Stimulated activated CD8-positive, alpha-beta memory T cell treated with anti-CD3 and anti-CD28 coated beads, Interleukin-4, amount 100 ng/mL, for 48 hours (primary cell): ENCODE measurements at places on chromosomes 12 and 14.

DNA sequence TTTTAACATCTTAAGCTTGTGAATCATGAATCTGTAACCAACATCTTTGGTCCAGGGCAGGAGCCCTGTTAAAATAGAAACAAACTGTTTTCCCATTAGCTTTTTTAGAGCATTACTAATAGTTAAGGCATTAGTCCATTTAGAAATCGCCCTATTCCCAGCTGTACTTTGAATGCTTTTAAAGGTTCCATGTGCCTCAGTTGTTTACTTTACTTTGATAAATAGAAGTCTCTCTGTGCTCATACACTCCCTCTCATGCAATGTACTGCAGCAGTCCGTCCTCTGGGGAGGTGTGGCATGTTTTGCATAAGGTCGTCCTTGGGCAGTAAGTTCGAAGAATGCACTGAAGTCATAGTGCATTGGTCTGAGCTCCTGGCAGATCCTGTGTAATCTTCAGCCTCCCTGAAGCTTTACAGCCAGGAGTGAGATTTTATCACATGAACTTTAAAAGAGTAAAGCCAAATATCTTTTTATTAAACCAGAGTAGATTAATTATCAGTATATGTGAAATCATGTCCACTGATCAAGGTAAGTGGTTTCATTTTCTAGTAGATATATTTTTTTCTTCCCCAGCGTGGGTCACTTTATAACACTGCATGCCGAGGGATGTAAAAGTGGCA lies 134.7 kb downstream of the FGD4 start:
- no peak for DNase-seq

GRCh38 chr14:77638771-77639171 lies 22.3 kb upstream of the SPTLC2 start:
- DNase-seq = no peak

DNA sequence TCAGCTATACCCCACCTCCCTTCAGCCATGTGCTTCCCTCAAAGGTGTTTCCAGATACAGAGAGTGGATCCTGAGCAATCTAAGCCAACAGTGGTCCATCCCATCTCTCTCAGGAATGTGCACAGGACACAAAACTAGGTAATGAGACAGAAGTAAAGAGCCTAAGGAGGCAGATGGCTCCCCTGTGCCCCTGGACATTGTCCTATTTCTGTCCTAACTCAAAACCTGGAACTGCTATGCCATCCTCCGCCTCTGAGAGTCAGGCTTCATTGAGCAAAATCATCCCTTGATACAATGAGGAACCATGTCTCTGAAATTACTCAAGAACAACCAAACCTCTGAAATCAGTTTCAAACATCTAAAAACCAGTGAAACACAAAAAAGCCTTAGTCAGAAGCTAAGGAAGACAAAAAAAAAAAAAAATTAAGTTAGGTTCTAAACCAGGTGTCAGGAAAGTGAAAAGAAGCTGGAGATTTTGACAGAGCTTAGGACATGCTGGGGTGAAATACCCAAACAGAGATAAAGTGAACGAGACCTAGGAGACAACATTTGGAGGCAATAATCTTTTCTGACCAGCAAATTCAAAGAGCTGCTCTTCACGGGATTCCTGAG lies 200.3 kb upstream of the PLEKHG7 start:
- DNase-seq = no peak

DNA sequence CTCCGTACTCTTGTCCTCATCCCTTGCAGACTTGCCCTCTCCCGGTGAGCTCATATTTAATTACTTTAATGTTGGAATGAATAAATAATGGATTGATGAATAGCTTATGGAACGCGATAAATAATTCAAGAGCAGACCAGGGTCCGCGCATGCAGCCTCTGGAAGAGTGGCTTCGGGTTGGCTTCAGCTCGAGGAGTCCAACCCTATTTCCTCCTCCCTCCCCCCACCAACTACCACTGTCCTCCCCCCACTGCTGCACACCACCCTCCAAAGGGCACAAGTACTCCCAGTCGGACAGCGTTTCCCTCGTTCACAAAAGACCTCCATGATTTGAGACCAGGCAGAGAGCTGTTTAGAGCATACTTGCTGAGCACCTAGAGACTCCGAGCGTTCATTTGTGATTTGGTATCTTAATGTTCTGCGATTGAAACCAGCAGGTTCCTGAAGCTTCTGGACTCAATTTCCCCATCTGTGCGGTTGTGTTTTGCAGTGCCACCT lies 647 bp upstream of the SIX1 start:
- no peak for DNase-seq

GRCh38 chr12:113186666-113187325 lies 1.3 kb downstream of the RITA1 start:
- DNase-seq = no peak

- no peak for DNase-seq
These were observed 179.1 kb downstream of the KITLG start for GRCh38 chr12:88401155-88401554.

GRCh38 chr12:93448796-93449195 lies 7.0 kb upstream of the UBE2N start:
- DNase-seq = no peak
